Right renal cortex interstitium (tissue), 3 donors: ENCODE measurements at places on chromosomes 2 and 18.

DNA sequence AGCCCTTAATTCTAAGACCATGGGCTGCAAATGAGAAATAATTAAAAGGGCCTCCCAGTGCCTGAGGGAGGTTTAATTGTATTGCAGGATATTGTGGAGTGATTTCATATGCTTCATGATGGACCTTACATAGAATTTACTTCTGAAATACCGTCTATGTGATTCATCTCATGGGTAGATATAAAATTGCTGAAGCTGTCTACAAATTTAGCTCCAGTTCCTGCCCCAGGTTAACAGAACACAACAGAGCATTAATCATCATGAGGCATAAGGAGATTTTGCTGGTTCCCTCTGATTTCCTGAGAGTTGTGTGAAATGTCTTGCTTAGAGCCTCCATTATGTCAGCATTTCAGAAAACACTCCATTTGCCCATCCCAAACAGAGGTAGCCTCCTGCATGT is 770 bp downstream of the UPP2 start:
- no peak for DNase-seq

- DNase-seq = no peak
Measured at GRCh38 chr2:76748581-76749296, 773.4 kb downstream of the LRRTM4 start.

DNA sequence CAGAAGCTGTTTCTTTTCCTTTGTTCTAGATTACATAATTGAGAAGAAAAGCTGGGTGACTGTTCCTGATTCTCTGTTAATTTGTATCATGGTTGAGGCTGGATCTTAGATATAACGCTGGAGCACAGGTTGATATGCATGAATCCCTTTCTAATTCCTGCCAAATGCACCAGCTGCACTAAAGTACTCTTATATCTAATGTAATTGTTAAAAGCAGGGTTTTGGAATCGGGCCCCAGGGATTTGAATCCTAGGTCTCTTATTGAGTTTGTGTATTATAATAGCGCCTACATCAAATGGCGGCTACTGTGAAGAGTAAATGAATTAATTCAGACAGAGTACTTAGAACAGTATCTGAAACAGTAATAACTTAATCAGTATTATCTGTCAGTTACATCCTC is 80.4 kb downstream of the MC4R start:
- no peak for DNase-seq

DNA sequence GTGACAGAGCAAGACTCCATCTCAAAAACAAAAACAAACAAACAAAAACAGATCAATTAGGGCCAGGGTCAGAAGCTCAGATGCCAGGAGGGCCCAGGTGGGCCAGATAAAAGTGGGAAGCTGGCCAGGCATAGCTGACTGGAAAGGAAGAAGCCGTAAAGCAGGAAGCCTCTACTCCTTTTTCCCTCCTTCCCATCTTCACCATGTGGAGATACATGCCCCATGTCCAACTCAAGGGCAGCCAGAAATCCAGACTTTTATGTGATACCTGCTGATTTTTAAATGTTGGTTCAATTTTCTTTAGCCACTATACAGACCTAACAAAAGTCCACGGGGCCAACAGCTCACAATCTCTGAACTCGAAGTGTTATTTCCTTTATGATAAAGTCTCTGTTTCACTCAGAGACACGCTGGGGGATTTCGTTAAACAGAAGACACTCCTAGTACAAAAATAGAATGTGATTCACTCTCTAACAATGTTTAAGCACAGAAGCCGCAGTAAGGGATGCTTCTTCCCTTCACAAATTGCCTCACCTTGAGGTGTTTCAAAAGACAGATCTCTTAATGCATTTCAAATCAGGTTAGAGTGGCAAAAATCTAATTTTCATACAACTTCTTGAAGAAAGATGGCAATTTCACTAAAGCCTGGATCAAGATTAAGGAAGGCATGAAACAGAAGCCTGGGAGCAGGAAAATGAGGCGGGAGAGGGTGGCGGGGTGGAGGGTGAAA is 14.0 kb downstream of the TMEM247 start:
- no peak for DNase-seq

- no peak for DNase-seq
Measured at GRCh38 chr2:148162871-148163270, 142.0 kb downstream of the MBD5 start.

DNA sequence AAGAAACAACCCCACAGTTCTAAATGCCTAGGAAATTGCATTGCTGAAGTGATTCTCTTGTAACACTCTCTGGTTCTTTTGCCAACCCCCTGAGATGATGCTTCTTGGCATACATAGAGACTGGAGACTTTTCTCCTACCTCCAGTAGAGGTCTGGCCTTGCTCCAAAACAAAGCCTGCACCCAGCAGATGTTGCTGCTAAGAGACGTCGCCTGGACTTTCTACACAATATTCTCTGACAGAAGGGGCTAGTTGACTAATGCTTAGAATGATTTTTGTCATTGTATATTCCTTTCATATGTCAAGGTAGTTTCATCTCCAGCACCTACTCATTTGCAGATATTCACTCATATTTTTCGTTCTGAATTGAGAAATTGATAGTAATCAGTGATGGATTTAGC is 24.6 kb downstream of the SOWAHC start:
- no peak for DNase-seq

- DNase-seq = no peak
Measured at GRCh38 chr2:55899881-55900280, 23.7 kb downstream of the EFEMP1 start.

DNA sequence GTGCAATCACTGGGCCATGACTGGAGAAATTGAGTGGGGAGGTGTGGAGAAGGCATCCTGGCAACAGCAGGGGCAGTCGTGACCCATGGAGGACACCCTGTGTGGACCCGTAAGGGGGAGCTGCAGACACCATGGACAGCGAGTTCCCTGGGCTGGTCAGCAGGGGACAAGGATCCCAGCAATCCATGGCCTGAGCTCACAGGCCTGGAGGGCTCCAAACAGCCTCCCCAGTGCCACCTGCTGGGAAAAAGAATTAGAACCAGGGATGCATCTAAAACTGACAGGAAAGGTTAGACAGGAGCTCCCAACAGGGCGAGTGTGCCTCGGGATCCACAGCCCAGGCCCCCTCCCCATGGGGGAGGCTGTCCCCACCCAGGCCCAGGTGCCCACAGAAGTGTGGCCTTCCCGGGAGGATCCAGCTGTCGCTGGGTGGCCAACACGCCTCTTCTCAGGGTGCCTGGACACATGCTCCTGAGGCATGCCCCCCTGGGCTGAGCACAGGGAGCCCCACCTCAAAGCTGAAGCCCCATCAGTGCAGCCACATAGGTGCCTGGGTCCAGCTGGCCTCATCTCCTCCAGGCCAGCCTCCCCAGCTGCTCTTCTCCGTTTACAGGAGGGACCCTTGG is 20.5 kb upstream of the KIF1A start:
- DNase-seq = no peak

DNA sequence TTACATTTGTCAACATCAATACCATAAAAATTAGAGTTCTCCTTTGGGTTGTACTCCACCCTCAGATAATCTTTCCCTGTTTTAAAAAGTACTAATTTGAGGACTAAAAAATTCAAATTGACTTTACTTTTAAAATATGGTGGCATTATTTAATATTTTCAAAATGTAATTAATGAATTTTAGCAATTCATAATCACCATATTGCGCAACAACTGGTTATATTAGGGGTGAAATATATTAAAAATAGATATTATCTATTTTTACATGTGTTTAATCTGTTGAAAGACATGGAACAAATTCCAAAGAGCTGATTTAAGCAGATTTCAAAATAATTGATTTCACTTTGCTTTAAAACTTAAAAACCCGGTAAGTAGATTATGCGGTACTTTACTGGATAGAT is 236.6 kb upstream of the NOL4 start:
- no peak for DNase-seq

DNA sequence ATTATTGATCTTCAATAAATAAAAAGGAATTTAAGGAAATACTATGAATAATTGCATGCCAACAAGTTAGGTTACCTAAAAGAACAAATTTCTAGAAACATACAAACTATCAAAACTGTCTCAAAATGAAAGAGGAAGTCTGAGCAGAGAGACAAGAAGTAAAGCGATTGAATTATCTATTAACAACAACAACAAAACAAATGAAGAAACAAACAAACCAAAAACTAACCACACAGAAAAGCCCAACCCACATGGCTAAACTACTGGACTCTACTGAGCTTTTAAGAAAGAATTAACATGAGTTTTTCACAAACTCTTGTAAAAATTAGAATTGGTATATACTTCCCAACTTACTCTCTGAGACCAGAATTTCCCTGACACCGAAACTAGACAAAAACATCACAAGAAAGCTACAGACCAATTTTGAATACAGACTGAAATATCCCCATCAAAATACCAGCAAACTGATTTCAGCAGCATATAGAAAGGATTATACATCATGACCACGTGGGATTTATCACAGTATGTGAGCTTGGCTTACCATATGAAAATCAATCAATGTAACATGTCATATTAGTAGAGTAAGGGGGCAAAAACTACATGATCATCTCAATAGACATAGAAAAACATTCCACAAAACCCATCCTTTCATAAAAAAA is 16.6 kb upstream of the GALNT1 start:
- no peak for DNase-seq

- DNase-seq = no peak
Measured at GRCh38 chr18:5704847-5705246, 161.1 kb upstream of the EPB41L3 start.

DNA sequence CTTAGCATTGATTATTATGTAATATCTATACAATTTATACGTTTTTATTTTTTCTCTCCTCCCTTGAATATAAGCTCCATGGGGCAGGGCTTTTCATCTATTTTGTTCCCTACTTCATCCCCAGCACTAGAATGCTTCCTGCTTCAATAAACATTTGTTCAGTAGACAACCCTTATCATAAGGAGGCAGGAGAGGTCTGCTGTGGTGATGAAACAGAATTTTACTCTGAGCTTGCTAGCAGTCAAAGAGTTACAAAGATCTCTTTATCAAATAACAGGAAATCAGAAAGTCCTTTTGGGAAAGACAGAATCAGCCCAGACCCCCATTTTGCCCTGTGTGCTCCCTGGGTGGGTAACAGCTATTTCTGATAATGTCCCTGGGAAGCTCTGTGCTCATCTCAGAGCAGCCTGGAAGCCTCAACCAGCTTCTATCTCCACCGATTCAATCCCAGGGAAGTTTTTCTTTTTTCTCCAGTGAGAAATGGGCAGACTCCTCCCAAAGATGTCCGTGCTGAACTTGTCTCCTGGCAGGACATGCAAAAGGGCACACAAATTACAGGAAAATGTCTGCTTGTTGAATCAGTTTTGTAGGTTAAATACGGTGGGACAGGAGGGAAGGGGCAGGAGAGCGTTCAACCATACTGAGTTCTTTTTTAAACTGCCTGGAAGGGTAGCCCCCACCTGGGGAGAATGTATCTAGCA is 84.7 kb upstream of the PKDCC start:
- no peak for DNase-seq

DNA sequence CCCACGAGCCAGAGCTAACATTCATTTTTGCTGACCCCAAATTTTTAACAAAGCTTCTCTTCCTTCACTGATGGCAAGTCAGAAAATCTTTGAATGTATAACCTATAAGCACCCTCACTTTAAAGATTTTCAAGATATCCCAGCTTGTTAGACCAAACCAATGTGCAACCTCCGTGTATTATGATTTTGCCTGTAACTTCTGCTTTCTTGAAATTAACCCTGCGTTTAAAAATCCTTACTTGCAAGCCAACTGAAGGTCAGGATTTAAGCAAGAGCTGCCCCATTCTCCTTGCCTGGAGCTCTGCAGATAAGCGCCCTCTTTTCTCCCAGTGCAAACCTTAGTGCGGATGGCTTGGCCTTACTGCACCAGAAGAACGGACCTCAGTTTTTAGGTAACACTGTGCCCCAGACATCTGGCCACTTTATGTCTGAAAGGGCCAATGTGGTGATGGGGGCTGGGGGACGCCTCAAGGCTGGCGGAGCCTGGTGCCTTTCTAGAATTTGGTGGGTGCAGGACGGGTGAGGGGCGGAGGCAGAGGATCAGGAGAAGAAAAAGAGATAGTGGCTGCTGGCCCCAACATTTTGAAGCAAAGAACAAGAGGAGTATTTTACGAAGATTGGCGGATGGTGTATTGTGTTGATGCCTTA is 805 bp upstream of the TNFRSF11A start:
- no peak for DNase-seq

GRCh38 chr2:149422991-149423338 is 92.6 kb downstream of the LYPD6 start:
- DNase-seq = no peak

DNA sequence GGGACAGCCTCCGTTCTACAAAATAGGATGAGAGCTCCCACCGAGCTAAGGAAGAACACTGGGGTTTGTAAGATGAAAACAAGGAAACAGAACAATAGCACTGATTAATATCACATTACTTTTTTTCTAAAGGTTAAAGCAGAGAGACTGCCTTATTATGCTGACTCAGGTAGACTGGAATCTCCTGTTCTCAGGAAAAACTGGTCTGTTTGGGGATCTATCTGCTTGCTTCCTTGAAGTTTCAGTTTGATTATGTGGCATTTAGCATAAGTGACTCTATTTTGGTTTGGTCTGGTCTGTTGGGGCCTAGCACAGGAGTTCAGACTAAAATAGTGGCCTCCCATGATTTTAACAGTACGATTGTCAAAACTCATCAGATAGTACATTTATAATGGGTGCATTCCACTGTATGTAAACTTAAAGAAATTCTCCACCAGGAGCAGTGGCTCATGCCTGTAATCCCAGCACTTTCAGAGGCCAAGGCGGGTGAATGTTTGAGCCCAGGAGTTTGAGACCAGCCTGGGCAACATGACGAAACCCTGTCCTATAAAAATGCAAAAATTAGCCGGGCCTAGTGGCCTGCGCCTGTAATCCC is 64.1 kb upstream of the NDUFV2 start:
- DNase-seq = no peak

- no peak for DNase-seq
Measured at GRCh38 chr18:58103339-58103985, 59.4 kb downstream of the NEDD4L start.

DNA sequence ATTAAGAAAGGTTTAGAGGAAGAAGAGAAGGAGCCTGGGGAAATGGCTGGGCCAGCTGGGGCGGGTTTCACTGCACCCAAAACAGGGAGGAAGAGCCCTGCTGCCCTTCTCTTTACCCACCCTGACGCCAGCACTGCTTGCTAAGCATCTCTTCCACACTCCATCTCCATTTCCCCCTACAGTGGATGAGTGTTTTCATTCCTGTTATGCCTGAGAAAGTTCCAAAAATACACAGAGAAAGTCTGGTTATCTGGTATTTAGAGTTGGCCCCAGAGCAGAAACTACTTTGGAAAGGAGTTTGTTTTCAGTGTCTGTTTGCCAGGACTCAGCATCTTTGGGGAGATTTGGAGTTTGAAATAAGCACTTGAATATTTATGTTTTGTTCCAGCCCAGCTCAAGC is 451.0 kb downstream of the SLC4A3 start:
- no peak for DNase-seq

- peak; percentile 4 for DNase-seq
Measured at GRCh38 chr2:225920621-225921220, 521.2 kb downstream of the NYAP2 start.
